PC-9 (cell line): ENCODE measurements at places on chromosomes 5 and 9. TPM values are rescaled to one million over a fixed set of nuclear protein-coding genes. Genes with fewer than 3 reads are reported as not detected.

DNA sequence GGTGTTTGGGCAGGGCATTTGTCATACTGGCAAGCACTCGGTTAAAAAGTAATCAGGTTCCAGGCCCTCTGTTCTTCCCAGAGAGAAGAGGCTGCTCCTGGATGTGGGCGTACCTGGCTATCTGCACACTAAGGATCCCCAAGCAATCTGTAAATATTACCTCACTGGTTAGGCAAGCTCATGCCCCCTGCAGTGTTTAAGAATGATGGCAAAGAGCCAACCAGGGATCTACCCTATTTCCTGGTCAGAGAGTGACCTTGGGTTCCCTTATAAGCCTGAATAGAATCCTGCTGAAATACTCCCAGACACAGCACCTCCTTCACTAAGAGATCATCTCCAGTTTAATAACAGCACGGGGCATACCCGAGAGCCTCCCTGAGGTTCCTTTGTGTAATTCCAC lies 181.2 kb downstream of the PIK3R1 start:
- H3K4me3 ChIP-seq: peak overlapping the region; percentile 31; the same call in 1 of the 2 replicates
- H3K27me3 ChIP-seq: no peaks in the 10 kb centered on the region
- H3K4me1 ChIP-seq: peaks cover 29% of the 10 kb centered on the region
- H3K27ac ChIP-seq: peak overlapping the region; percentile 75

GRCh38 chr9:33861917-33862453 lies 45.0 kb downstream of the UBE2R2 start:
- H3K27me3 ChIP-seq: no peaks in the 10 kb centered on the region
- no peaks in the 10 kb centered on the region for H3K36me3 ChIP-seq
- H3K4me1 ChIP-seq: no peaks in the 10 kb centered on the region
- DNase-seq: no peak

GRCh38 chr5:10863763-10864383 lies 102.8 kb upstream of the DAP start:
- no peak overlapping the region for H3K4me3 ChIP-seq
- H3K36me3 ChIP-seq: no peaks in the 10 kb centered on the region
- no peaks in the 10 kb centered on the region for H3K27me3 ChIP-seq
- H3K27ac ChIP-seq: no peak overlapping the region
- no peaks in the 10 kb centered on the region for H3K4me1 ChIP-seq

- no peaks in the 10 kb centered on the region for H3K4me1 ChIP-seq
- no peaks in the 10 kb centered on the region for H3K36me3 ChIP-seq
- DNase-seq: no peak
- H3K4me3 ChIP-seq: no peak overlapping the region
These were observed 365.2 kb downstream of the BRINP1 start for GRCh38 chr9:119003882-119004617.

GRCh38 chr5:65483546-65484346 lies 2.0 kb upstream of the ADAMTS6 start:
- H3K27me3 ChIP-seq: no peaks in the 10 kb centered on the region
- no peak for DNase-seq
- peak overlapping the region; percentile 85 for H3K4me3 ChIP-seq
- no peak overlapping the region; the same call in 1 of the 2 replicates for H3K27ac ChIP-seq

DNA sequence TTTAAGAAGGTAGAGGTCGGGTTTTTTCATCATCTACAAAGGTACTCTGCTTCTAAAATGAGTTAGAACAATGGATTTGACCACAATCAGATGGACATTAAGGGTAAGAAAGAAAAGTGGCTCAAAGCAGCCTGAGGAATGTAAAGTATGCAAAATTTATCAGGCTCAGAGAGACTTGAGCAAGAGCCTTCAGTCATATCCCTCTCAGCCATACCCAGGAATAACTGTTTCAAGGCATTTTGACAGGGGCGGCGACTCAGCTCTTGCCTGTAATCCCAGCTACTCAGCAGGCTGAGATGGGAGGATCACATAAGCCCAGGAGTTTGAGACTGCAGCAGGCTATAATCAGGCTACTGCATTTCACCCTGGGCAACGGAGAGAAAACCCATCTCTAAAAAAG lies 38.8 kb upstream of the ANXA2R start:
- H3K4me1 ChIP-seq: no peaks in the 10 kb centered on the region
- no peaks in the 10 kb centered on the region for H3K27me3 ChIP-seq
- H3K27ac ChIP-seq: no peak overlapping the region
- H3K36me3 ChIP-seq: 0 out of 2 replicates have a peak, but pooled peaks cover 4% of the 10 kb centered on the region
- no peak overlapping the region for H3K4me3 ChIP-seq

DNA sequence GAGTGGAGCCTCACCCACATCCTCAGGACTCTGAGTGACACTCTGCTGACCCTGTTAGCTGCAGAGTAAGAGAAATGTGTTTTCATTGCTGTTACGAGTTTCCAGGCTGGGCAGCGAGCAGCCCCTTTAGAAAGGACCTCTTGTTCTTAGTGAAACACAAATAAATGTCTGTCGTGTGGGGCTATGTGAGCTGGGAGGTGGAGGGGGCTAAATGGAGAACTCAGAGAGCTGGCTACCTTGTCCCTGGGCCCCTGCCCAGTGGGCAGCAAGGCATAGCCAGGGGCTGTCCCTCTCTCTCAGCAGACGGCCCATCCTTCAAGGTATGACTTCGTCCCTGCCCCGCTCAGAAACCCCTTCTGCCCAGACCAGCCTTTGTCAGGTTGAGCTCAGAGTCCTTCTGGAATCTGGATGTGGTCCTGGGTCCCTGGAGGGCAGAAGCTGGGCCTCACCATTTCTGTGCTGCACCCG lies 10.2 kb downstream of the DCANP1 start:
- H3K27me3 ChIP-seq: peaks cover 43% of the 10 kb centered on the region
- no peak overlapping the region for H3K4me3 ChIP-seq
- no peak for DNase-seq
- H3K27ac ChIP-seq: no peak overlapping the region

- H3K36me3 ChIP-seq: no peaks in the 10 kb centered on the region
- no peak overlapping the region for H3K27ac ChIP-seq
- no peaks in the 10 kb centered on the region for H3K4me1 ChIP-seq
- H3K27me3 ChIP-seq: no peaks in the 10 kb centered on the region
These were observed 1236.0 kb downstream of the MAT2B start for GRCh38 chr5:164741376-164741775.

DNA sequence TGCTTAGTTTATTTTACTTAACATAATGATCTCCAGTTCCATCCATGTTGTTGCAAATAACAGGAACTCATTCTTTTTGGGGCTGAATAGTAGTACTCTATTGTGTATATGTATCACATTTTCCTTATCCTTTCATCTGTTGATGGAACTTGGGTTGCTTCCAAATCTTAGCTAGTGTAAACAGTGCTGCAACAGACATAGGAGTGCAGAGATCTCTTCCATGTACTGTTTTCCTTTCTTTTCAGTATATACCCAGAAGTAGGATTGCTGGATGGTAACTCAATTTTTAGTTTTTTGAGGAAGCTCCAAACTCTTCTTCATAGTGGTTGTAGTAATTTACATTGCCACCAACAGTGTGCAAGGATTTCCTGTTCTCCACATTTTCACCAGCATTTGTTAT lies 138.8 kb upstream of the POC5 start:
- H3K27me3 ChIP-seq: peaks cover 28% of the 10 kb centered on the region; the same call in 1 of the 2 replicates
- no peak overlapping the region for H3K27ac ChIP-seq
- no peaks in the 10 kb centered on the region for H3K36me3 ChIP-seq

DNA sequence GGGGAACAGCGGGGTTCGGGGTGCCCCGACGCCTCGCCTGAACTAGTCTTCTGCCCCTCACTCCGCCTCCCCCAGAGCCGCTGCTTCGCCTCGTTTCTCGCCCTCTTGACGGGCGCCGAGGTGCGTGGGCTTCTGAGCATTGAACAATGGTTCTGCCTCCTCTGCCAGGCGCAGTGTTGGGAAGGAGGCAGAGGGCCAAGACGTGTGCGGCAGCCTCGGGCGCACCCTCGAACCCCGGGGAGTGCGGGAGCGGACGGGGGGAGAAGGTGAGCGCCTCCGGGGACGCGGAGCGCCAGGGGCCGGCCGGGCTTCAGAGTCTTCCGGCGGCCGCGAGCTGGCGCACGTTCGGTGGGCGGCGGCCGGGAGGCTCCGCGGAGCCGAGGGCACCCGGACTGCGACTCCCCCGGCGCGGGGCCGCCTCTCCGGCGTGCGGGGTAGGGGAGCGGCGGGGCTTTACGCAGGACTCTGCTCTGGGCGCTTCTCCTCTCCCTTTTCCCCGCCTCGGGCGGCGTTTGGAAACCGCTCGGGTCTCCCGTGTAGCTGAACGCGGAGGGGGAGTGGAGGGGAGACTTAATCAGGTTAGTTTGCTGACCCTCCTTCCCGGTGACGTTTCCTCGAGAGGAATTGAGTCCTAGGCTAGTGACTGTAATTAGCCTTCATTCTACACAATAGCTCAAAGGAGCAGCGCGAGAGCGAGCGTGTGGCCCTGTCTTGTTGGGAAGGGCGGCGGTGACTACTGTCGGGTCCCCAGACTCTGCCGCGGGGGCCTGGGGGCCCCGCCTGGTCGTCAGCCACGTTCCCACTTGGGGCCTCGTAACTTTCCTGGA lies 1.1 kb downstream of the VLDLR start:
- no peaks in the 10 kb centered on the region for H3K36me3 ChIP-seq
- H3K4me1 ChIP-seq: 0 out of 2 replicates have a peak, but pooled peaks cover 8% of the 10 kb centered on the region
- peak overlapping the region; percentile 74 for H3K4me3 ChIP-seq
- no peak overlapping the region for H3K27ac ChIP-seq

GRCh38 chr5:154595662-154596061 lies 117.6 kb upstream of the HAND1 start:
- H3K4me1 ChIP-seq: 0 out of 2 replicates have a peak, but pooled peaks cover 7% of the 10 kb centered on the region
- H3K27ac ChIP-seq: no peak overlapping the region
- H3K27me3 ChIP-seq: no peaks in the 10 kb centered on the region
- H3K36me3 ChIP-seq: no peaks in the 10 kb centered on the region

- no peak for DNase-seq
- H3K36me3 ChIP-seq: no peaks in the 10 kb centered on the region
- H3K4me3 ChIP-seq: no peak overlapping the region
- no peak overlapping the region for H3K27ac ChIP-seq
- no peaks in the 10 kb centered on the region for H3K4me1 ChIP-seq
These were observed 52.5 kb upstream of the IL7R start for GRCh38 chr5:35804201-35804653.

DNA sequence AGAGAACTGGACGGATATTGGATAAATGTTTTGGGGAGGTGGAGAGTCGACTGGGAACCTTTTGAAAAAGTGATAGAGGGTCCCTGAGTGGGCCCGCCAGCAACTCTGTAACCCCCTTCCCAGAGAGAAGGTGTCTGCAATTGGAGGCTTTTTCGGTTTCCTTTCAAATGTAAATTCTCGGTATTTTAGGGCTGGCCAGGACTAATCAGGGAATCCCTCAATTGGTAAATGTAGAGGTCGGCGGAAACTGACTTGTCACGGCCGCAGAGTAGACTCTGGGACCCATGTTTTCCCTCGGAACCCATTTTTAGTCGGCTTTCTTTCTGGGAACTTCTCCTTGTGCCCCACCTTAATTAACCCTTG lies 524 bp downstream of the CCNB1 start:
- H3K27me3 ChIP-seq: no peaks in the 10 kb centered on the region
- peaks cover 27% of the 10 kb centered on the region for H3K4me1 ChIP-seq
- DNase-seq: no peak
- peaks cover 29% of the 10 kb centered on the region for H3K36me3 ChIP-seq

DNA sequence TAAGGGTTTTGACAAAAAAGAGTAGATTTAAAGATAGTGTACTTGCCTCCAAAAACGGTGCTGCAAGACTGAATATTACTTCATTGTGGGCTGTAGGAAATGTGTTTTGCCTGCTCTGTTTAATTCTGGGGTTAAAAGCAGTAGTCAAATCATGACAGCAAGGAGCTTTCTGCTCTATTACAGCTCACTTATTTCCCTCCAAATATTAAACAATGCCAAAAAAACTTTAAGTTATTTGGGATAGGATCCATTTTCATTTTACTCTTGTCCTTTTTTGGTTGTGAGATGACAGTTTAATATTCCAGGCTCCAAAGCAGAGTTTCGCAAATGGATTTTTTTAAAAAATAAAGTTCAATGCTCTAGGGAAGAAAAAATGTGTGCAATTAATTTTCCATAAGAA lies 340.4 kb upstream of the RGMB start:
- no peaks in the 10 kb centered on the region for H3K27me3 ChIP-seq
- H3K36me3 ChIP-seq: no peaks in the 10 kb centered on the region
- DNase-seq: no peak
- no peak overlapping the region for H3K27ac ChIP-seq
- no peak overlapping the region for H3K4me3 ChIP-seq

DNA sequence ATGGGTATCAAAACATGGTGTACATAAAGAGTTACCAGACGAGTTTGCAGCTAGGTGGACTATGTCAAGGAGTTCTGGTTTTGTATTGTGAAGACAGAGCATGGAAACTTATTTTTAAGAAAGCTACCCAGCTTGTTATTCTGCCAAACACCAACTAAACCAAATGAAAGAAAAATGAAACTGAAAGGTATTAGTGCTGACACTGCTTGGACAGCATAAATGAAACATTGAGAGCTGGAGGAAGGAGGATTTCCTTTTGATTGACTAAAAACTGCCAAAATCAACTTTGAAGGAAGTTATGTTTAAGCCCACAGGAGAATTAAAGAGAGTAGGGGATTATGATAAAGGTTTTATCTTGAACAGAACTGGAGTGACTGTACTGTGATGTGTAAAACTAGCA lies 766.2 kb downstream of the PTPRD start:
- no peaks in the 10 kb centered on the region for H3K36me3 ChIP-seq
- H3K4me3 ChIP-seq: no peak overlapping the region
- no peaks in the 10 kb centered on the region for H3K27me3 ChIP-seq
- no peak for DNase-seq

- H3K4me3 ChIP-seq: no peak overlapping the region
- DNase-seq: no peak
- H3K36me3 ChIP-seq: no peaks in the 10 kb centered on the region
- H3K27me3 ChIP-seq: peaks cover 54% of the 10 kb centered on the region
- H3K27ac ChIP-seq: no peak overlapping the region
These were observed 47.5 kb downstream of the BARX1 start for GRCh38 chr9:93907551-93908199.

DNA sequence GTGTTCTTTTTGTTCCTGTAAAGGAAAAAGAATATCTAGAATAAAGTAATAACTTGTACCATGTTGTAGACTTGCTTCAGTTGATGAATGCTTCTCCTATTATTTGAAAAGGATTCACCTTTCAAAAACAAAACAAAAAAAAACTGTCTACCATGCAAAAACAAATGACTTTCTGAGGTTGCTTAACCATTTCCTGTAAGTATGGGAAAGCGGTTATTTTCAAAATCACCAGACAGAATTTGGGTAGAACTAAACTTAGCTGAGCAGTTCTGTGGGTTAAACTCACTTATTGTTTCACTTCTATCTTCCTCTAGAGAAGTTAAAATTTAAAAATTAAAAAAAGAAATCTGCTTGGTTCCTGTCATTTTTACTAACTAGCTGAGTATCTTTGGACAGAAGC lies 25.2 kb downstream of the LNPEP start:
- no peaks in the 10 kb centered on the region for H3K4me1 ChIP-seq
- no peak overlapping the region for H3K4me3 ChIP-seq
- H3K36me3 ChIP-seq: no peaks in the 10 kb centered on the region
- no peak overlapping the region for H3K27ac ChIP-seq

The SERF1A gene
- total RNA-seq: 1.1 and 5.7 TPM in 2 replicates

The SAXO1 gene
- total RNA-seq: not detected in 2 replicates

The ANKRD18B gene
- total RNA-seq: 4.6 and 6.9 TPM in 2 replicates

The IFNA2 gene
- total RNA-seq: not detected in 2 replicates

The SLC6A7 gene
- total RNA-seq: 0.25 TPM in 1 of 2 replicates, not detected in the other

The MAMDC4 gene
- 9.2 and 11.6 TPM in 2 replicates for total RNA-seq

The MEIKIN gene
- not detected in 2 replicates for total RNA-seq

The SLC28A3 gene
- 0.08 and 0.13 TPM in 2 replicates for total RNA-seq

The MCIDAS gene
- total RNA-seq: 1.1 and 1.8 TPM in 2 replicates

The SPINK13 gene
- total RNA-seq: not detected in 2 replicates

The CLIC3 gene
- 24.1 and 39.7 TPM in 2 replicates for total RNA-seq

The ECM2 gene
- total RNA-seq: 1.9 and 3.1 TPM in 2 replicates
